NK-92 treated with Interleukin-12 subunit alpha and Interleukin-12 subunit beta, amount 100 ng/mL, for 24 hours (cell line): ENCODE measurements at places on chromosomes 6 and 20.

DNA sequence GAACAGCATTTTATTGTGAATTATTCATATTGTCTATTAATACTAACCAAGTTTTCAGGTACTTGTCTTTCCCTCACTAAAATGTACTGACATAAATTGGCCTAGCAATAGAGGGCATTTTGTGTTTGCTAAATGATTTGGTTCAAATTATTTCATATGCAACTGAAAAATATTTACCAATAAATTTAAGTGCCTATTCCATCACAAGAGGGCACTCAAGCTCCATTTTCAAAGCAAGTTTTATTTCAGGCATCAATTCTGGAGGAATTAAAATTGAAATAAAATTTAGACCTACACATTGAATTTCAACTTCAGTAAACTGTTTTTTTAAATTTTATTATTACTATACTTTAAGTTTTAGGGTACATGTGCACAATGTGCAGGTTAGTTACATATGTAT lies 114.3 kb upstream of the SYNCRIP start:
- DNase-seq = no peak

- peak; percentile 41 for DNase-seq
Measured at GRCh38 chr6:11653028-11653583, 115.6 kb downstream of the TMEM170B start.

DNA sequence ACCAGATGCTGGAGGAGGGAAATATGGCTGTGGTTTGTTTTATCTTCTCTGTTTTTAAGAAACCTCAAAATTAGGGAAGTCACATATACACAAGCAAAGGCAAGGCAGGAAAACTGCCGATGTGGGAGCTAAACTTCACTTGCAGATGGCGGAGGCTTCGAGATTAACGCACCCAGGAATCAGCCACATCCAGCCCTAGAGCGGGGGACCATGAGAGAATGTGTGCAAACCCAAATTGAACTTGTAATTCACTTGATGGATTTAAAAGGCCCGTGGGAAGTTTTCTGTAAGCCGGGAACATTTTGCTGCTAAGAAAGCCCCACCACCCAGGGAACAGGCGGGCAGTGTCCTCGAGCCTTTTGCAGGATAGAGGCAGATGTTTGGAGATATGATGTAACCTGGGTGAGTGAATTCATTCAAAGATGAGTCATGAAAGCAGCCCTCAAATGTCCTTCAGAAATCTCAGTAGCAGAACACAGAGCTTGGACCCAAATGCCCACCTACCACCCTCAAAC lies 39.9 kb downstream of the PREX1 start:
- DNase-seq = no peak

DNA sequence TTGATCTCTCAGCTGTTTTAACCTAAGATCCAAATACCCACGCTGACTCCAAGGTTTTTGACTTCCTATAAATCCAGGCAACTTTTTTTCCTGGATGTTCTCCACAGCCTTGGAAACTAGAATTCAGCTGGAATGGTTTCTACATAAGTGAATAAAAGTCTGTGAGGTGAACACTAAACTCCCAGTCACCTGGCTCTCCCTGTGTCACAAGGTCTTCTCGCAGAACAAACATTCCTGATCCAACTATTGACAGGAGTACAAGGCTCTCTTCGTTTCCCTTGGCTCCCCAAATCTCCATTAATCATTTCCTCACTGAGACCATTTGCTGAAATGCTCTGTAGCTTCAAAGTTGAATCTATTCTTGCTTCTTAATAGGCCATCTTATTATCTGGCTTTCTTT lies 265.7 kb downstream of the ADGRG6 start:
- DNase-seq = no peak

DNA sequence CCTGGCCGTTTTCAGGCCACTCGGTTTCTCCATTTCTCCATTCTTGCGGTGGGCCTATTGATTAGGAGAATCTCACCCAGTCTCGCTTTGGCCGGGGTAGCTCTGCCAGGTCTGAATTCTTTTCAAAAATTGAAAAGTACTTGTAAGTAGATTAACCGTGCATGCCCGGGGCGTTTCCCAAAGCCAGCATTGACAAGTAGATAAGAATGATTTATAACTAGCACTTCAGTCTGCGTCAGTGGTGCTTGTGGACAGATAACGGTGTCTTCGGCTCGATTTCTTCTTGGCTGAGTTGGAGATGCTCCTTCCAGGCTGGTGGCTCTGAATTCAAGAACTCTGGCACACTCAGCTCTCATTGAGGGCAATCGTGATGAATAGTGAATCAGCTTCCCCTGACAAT lies 29.0 kb downstream of the SLC24A3 start:
- no peak for DNase-seq

- DNase-seq = no peak
Measured at GRCh38 chr6:125183391-125183790, 29.8 kb downstream of the TPD52L1 start.

DNA sequence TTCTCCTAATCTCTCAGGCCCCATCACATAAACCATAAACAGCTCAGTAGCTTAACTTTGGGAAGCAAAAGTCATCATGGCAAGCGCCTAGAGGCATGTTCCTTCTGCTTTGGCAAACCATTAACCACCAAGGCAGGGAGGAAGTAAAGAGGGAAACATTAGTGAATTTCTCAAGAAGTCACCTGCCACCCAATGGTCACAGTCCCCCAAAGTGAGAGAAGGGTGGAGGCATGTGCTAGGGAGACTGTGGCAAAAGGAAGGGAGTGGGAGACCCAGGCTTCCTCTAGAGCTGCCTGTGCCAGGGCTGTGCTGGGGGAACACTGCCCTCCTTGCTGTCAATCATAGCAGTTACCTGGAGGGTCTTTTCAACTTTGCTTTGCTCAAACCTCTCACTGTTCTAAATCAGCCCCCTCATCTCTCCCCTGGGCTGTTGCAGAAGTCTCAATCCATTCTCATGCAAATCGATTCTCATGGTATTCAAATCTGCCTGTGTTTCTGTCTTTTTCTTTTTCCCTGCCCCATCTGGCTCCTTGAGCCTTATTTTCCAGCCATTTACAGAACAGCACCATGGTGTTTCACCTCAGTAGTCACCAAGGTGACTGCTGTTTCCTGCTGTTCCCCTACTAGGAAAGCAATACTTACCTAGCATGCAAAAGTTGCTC lies 1.8 kb upstream of the RNF24 start:
- no peak for DNase-seq

DNA sequence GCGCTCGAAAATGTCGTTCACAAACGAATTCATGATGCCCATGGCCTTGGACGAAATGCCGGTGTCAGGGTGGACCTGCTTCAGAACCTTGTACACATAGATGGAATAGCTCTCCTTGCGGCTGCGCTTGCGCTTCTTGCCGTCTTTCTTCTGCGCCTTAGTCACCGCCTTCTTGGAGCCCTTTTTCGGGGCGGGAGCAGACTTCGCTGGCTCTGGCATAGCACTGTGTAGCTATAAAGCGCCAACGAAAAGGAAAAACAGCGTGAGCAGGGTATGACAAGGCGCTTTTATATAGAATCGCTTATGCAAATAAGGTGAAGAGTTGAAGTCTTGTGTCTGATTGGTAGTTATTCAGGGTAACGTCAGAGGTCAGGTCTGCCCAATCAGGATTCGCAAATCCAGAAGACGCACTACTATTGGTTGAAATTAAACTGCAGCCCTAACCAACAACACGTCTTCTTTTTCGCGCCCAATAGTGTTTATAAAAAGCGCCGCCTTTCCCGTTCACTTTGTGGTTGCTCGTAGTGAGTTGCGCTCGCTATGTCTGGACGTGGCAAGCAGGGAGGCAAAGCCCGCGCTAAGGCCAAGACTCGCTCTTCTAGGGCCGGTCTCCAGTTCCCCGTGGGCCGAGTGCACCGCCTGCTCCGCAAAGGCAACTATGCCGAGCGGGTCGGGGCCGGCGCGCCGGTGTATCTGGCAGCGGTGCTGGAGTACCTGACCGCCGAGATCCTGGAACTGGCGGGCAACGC lies 114.8 kb upstream of the PRSS16 start:
- DNase-seq = peak; percentile 92

DNA sequence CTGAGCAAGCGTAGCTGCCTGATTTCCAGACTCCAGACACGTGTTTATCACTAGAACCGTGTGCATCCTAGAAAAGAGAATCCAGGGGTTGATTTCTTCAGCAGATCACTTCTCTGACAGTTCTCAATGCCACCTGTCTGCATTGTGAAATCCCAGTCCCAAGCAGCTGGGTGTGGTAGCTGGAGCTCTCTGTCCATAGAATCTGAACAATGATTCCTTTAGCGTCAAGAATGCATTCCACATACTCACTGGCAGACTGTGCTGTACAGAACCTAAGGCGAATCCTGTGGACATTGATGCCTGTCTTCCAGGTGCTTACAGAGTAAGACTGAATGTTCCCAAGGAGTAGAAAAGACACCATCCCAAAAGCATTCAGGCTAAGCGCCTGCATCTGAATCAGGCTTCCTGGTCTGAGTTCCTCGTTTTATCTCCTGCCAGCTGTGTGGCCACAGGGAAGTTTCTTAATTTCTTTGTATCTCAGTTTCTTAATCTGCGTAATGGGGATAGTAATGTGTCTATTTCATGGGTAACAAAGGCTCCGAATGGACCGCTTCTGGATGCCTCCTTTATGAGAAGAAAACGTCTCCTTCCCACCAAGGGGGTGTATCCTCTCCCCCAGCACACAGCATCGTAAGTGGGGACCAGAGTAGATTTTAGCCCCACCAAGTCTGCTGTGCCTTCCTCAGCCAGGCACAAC lies 10.4 kb upstream of the TRAF3IP2 start:
- no peak for DNase-seq

GRCh38 chr6:75024828-75025227 lies 181.0 kb downstream of the COL12A1 start:
- DNase-seq = no peak

- no peak for DNase-seq
Measured at GRCh38 chr20:25076201-25076600, 5.7 kb downstream of the VSX1 start.

DNA sequence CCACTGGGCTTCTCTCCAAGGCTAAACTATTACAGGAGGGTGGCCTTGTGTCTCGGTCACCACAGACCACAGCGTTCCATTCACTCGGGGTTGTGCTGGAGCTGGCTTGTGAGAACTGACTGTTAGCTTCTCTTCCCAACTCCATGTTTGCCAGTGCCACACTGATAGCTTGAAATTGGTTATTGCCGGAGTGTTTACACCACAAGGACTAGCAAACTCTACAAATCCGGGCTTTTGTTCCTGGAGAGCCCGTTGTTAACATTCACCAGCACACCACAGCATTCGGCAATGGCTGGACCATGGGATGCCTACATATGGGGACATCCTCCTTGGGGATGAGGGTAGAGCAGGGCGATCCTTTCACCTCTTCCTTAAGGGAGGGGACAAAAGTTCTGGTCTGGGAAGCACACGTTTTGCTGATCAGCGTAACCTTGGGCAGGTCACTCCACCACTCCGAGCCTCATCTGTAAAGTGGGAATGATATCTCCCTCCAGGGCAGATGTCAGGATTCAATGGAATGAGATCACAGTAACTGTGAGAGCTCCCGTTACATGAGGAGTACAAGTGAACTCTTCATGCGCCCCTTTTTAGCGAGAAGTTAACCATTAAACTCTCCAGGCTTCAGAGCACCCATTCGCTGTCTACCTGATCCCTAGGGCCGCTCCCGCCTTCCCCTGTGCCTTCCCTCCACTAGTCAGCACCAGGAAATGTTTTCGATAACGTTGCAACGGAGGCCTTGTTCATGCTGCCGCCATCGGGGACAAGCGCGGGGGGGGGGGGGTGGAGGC lies 41.7 kb upstream of the TTPAL start:
- DNase-seq = no peak

GRCh38 chr20:49938173-49939163 lies 2.3 kb downstream of the RNF114 start:
- DNase-seq = no peak

GRCh38 chr6:137486416-137486815 lies 7.8 kb downstream of the OLIG3 start:
- DNase-seq = no peak
